Stimulated activated CD4-positive, alpha-beta T cell treated with anti-CD3 and anti-CD28 coated beads, Interleukin-15, amount 100 ng/mL, for 48 hours (primary cell): ENCODE measurements at places on chromosomes 5 and 9.

GRCh38 chr5:158079097-158079496 lies 220.2 kb upstream of the CLINT1 start:
- DNase-seq = no peak

DNA sequence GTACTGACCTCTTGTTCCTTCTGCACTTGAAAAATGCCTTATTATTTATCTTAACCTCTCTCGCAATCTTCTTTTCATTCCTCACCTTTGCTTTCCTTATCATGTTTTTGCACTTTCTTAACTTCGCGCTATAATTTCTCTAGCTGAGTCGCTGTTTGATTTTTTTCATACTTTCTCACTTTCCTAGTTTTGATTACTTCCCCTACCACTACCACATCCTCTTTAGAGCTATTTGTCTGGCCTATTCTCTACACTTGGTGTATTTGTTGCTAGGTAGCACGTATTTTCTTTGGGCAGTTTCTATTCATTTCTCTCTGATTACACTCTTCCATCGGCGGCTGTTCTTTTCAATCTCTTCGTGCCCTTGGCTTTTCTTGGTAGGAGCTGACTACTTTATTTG lies 611.8 kb downstream of the BNC2 start:
- no peak for DNase-seq

- DNase-seq = no peak
Measured at GRCh38 chr5:123297866-123298265, 125.3 kb downstream of the CEP120 start.

DNA sequence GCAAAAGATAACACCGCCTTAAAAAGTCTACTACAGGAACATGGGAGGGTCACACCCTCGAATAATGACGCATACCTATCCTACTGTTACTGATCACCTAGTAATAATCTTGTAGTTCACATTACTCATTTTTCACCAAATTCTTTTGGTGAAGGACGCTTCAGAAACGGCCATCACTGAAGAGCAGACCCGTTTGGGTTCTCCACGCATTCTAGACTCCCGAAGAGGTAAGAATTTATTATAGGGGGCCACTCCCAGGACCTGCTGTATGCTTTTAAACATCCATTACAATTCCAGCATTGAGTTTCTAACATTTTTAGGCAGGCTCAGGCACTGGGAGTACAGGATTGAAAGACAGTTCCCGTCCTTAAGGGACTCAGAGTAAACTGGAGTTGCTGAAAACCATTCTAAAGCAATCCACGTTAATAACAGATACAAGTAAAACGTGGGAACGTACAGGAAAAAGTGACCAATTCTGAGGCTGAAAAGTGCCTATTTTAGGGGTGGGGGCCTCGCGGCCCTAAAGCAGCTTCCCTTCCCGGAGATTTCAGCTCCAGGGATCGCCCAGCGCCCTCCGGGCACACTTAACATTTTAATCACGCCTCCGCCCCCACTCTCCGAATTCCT lies at the start of gene FER:
TSS of gene FER (plus strand) at position 124 of the 627 bp plus-strand sequence. CDS start 50,286 bp downstream, outside the sequence.
- no peak for DNase-seq

GRCh38 chr5:134374232-134374631 lies 2.9 kb downstream of the UBE2B start:
- no peak for DNase-seq

- DNase-seq = no peak
Measured at GRCh38 chr5:104372376-104372775, 809.8 kb upstream of the NUDT12 start.

GRCh38 chr5:159083548-159084452 lies 15.9 kb downstream of the EBF1 start:
- DNase-seq = no peak

DNA sequence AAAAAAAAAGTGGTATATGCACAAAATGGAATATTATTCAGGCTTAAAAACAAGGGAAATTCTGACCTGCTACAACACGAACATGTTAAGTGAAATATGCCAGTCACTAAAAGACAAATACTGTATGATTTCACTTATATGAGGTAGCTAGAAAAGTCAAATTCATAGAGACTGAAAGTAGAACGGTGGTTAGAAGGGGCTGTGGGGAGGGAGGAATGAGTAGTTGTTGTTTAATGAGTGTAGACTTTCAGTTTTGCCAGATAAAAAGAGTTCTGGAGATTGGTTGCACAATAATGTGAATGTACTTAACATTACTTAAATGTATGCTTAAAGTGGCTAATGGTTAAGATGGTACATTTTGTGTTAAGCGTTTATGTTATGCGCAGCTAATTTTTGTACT lies 79.5 kb upstream of the IL12B start:
- peak; percentile 15 for DNase-seq

- no peak for DNase-seq
Measured at GRCh38 chr5:31459594-31459993, 72.3 kb downstream of the DROSHA start.

DNA sequence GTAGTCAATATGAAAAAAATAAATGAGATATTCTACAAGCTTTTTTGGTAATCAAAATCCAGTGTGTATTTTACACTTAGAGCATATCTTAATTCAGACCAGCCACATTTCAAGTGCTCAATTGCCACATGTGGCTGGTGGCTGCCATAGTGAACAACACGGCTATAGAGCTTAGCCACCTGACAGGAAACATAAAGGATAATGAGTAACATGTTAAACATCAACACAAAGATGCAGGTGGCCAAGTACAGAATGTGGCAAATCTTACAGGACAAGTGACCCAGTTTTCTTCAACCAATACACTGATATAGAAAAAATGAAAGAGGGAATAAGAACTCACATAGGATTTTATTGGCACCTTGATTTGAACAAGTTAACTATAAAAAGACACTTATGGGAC lies 61.4 kb downstream of the KIF24 start:
- DNase-seq = no peak

DNA sequence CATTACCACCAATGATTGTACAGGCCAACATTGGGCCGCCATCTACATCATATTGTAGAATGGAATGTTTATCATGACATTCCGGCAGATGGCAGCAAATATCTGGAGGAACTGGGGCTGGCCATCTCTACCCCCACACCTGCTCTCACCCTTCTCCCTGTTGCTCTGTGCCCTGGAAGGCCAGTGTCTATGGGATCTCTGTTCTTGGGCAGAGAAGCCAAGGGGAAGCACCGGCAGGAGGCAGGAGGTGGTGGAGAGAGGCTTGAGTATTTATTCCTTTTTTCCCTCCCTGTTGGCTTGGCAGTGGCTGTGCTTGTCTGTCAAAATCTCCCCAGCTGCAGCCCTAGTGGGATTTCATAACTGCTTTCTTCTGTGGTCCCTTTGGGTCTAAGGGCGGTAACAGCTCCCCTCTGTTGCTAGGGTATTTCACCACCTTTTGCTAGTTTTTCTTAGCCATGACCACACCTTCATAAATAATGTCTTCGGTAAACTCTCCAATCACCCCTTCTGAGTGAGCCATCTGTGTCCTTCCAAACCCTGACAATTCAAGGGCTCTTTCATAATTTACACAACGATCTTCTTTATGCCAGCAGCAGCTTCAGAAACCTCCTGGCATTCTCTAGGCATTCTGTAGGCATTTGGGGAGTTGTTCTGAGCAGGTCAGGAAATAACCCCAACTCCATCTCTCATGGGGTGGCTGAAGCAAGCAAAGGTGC lies 225.8 kb downstream of the MELK start:
- no peak for DNase-seq

- DNase-seq = no peak
Measured at GRCh38 chr9:112063151-112063550, 111.9 kb downstream of the SUSD1 start.

DNA sequence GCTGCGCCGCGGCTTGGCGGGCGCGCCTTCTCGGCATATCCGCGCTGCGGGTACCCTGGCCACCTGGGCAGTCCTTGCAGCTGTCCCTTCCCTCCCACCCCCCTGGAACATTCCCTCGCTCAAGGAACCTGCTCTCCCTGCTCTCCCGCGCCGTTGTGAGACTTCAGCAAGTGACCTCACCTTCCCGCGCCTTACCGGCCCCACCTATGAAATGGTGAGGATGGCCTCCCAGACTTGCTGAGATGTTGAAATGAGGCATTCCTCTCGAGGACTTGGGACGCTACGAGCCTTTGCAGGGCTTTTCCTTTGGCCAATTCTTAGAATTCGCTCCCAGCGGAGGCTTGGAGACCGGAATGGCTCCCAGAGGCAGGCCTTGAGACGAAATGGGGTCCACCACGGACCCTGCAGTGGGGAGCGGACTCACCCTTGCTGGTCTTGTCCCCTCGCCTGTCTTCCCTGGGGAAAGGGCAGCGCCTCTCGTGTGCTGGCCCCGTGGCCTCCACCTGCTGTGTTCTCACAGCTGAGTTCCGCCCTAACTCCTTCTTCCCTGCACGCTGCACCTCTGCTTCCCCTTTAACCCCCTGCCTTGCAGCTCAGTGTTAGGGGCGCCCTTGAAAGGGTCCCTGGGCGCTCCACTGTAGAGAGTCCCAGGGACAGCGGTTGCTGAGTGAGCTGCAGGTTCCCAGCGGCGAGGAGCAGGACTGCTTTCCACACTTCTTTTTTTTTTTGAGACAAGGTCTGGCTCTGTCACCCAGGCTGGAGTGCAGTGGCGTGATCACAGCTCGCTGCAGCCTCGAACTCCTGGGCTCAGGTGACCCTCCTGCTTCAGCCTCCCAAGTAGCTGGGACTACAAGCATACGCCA lies 907 bp downstream of the HMCN2 start:
- DNase-seq = no peak

DNA sequence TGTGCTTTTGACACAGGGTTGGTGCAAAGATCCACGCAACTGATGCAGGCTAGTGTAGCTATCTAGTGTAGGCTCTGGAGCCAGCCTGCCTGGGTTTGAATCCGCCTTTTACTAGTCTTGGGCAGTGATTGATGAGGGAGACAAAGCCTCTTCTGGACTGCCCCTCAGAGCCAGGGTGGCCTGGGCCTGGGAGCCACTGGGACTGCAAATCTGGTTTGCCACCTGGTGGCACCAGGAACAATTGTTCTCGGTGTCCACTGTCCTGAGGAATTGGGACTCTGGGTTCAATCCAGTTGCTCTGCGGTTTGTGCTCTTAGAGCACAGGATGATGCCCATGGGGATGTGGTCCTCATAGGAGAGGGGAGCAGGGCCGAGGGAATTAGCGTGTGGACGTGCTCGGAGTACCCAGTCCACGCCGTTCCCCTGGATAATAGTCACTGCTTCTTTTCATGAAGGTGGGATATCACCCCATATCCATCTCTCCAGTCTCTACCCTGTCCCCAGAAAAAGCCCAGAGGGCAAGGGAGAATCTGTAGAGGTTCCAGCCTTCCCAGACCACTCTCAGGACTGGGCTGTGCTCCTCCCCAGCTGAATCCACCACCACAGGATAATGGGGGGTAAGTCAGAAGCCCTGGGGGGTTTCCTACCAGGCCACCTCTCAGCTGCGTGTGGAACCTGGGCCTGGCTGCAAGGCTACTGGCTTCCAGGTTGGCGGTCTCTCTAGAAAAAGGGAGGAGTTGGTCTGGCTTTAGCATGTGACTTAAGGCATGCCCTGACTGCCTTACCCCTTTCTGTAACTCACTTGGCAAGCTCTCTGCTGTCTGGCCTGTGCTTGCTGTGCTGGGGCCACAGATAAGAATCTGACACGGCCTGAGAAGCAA lies 1.9 kb downstream of the B4GALT7 start:
- no peak for DNase-seq

DNA sequence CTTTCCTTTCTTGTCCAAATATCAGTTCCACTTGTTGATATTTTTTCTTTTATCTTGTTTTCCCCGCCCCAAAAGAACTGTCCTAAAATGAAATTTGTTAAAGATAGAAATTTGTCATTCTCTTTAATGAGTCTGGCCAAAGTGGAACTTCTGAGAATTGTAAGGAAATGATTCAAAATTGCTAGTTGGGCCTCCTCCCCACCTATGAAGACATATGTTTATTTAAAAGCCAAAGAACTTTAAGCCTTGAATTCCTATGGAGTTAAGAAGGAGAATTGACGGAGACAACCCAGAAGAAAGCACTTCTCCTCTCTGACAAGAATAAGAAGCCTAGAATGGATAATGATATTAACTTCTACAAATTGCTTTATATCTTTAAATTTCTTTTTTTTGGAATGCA lies 59.1 kb upstream of the ALDH1A1 start:
- DNase-seq = no peak

GRCh38 chr9:111914749-111915424 lies 18.3 kb downstream of the UGCG start:
- DNase-seq = no peak

DNA sequence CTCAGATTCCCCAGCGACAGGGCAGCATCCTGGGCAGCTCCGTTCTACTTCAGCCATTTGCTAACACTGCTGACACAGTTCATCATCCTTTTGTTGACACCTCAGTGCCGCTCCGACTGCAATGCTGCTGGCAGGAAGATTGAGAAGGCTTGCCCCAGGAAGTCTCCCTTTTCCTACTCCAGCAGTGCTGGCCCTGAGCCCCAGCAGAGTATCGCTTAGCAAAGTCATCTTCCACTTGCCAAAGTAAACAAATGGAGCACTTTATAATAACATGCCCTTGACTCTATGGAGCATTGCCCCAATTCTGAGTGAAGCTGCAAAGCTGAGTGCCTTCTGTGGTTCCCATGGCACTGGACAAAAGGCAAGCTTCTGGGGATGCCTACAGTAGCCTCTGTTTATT lies 32.2 kb downstream of the PRLR start:
- no peak for DNase-seq

- no peak for DNase-seq
Measured at GRCh38 chr5:54317511-54318260, 7.3 kb upstream of the ARL15 start.

GRCh38 chr9:6692433-6692832 lies 46.9 kb upstream of the GLDC start:
- DNase-seq = no peak

GRCh38 chr9:95434116-95435073 lies 82.4 kb downstream of the PTCH1 start:
- no peak for DNase-seq

GRCh38 chr9:71719088-71719487 lies 49.2 kb downstream of the CEMIP2 start:
- no peak for DNase-seq

DNA sequence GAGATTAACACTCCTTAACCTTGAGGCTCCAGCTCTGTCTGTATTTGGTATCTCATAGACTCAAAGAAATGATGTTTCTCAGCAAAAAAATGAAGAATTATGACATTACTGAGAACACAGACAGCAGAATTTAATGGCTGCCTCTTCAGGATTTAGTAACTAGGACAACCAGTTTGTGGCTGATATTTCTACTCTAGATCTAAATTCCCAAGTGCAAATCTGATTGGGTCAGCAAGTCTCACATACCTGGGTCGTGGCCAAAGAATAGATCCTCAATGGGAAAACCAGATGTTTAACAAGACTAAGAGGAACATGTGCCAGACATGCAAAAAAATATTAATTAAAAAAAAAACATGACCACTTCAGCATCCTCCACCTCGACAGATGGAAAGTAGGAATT lies 608.9 kb downstream of the DTWD2 start:
- no peak for DNase-seq

GRCh38 chr9:136784997-136785361 lies 6.2 kb upstream of the TMEM141 start:
- DNase-seq = no peak

GRCh38 chr5:89968958-89969381 lies 440.6 kb downstream of the CETN3 start:
- DNase-seq = no peak

GRCh38 chr9:95010431-95010838 lies 283.9 kb downstream of the AOPEP start:
- DNase-seq = no peak
